ENCODE measurements at places on chromosomes 3 and 15.

- no peak for DNase-seq
Observed at GRCh38 chr3:4270720-4271119, 32.4 kb upstream of the SETMAR start.

DNA sequence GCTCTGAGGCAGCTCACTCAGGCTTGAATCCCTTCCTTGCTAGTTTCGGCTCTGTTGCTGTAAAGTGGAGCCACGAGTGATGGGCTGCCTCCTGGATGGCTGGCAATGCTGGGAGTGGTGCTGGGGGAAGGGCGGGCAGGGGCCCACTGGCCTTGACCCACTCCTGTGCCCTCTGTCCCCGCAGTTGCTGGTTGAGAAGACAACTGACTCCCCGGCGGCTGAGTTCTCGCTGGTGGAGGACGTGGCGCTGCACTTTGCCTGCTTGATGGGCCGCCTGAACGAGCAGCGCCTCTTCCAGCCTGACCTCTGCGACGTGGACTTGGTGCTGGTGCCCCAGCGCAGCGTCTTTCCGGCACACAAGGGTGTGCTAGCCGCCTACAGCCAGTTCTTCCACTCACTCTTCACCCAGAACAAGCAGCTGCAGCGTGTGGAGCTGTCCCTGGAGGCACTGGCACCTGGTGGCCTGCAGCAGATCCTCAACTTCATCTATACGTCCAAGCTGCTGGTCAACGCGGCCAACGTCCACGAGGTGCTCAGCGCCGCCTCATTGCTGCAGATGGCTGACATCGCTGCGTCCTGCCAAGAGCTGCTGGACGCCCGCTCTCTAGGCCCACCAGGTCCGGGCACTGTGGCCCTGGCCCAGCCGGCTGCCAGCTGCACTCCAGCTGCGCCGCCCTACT, 4.7 kb downstream of the ZBTB47 start:
- DNase-seq = no peak

DNA sequence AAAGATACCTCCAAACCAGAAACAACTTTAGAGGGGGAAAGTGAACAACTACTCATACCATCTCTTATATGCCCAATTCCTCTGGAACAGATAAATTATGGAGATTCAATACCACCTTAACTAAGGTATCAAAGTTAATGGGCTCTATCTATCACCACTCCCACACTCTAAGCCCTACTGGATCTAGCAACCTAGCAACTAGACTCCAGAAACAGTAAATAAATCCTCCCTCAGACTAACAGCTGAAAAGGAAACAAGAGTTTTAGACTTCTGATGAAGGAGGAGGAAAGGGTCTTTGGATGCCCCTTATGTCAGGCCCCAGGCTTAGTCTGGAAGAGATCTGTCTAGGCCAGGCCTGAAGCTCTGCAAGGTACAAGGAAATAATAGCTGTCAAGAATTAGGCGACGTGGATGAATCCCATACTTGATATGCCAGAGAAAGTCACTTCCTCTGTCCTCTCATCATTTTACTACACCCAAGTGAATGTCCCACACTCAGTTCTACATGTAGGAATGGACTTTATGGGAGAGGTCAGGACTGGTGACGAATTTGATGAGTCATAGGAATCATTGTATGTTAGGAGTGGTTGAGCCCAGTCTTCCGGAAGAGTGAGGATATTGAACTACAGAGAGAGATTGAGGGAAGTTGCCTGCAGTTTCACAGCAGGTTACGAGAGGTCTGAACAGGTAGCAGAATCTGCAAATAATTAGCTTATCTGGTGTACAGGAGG, 113.8 kb downstream of the AKAP13 start:
- DNase-seq = peak; percentile 93

DNA sequence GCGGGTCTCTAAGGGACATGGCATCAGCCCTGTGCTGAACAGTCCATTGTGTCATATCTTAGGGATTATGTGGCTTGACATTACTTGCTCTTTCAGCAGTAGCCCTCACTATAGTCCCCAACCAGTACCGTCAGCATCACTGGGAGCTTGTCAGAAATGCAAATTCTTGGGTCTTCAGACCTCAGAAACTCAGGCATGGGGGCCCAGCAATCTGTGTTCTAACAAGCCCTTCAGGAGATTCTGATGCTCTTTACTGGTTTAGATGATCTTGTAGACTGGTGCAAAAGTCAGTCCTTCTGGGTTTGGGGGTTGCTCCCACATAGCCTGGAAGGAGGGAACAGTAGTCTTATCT, 39.0 kb upstream of the TRAK1 start:
- DNase-seq = no peak

- no peak for DNase-seq
Observed at GRCh38 chr3:40713306-40713705, 188.5 kb downstream of the ZNF621 start.

DNA sequence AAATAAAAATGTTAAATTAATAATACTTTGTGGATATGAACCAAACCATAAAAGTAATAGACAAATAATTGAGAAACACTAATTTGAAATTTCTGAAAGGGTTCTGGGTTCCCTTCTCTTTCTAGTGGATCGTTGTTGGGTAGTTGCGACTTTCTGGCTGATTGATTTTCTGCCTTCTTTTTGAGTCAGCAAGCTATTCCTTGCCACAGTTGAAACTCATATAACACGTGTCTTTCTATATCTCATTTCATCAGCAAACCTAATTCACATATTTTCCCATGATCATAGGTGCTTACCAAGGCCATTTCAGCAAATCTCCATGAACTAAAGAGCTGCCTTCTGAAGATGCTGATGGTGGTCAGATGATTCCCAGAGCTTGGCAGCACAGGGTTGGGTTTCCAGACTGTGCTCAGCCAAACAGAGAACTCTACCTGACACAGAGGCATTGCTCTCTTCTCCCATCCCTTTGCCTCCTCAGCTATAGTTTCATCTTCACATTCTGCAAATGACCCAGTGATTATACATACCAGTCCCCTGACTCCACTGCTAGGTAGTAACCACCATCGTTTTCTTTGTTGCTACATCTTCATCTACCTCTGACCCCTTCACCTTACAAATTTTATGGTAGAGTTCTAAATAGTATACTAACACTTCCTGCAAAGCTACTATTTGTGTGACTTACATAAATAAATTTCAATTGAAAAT, 383.9 kb upstream of the DPH6 start:
- no peak for DNase-seq

- peak; percentile 46 for DNase-seq
Observed at GRCh38 chr15:65132878-65133547, 595 bp downstream of the PDCD7 start.

DNA sequence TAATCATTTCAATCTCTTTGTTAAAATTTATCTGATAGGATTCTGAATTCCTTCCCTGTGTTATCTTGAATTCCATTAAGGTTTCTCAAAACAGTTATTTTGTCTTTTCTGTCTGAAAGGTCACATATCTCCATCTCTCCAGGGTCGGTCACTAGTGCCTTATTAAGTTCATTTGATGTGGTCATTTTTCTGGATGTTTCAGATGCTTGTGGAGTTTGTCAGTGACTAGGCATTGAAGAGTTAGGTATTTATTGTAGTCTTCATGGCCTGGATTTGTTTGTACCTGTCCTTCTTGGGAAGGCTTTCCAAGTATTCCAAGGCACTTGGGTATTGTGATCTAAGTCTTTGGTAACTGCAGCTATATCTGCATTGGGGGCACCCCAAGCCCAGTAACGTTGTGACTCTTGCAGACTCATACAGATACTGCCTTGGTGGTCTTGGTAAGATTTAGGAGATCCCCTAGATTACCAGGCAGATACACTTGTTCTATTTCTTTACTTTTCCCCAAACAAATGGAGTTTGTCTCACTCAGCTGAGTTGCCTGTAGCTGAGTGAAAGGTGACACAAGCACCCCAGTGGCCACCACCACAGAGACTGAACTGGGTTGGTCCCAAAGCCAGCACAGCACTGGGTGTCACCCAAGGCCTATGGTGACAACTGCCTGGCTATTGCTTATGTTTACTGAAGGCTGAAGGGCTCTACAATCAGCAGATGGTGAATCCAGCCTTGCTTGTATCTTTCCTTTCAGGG, 18.9 kb upstream of the SLC27A2 start:
- DNase-seq = peak; percentile 79

DNA sequence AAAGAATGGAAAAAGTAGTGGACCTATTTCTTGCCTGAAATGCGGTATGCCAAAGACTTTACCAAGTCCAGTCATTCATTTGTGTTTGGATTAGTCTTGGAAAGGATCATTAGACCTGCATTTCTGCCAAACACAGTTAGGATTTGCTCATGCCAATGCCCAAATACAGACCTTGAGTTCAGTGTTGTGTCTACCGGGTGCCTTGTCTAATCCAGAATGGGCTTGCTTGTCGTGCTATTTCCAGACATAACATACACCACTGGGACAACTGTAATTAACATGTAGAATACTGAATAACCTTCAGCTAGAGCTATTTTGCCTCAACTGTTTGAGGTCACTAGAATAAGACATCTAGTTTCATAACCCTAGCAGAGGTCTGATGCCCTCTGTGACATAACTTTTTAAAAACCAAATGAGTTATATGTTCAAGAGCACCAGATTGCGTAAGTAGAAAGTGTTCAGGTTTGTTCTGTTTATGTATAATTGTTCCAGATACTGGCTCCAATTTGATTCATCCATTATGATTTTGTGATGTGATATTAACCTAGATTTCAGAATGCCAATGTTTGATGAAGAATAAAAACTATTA, 145.3 kb upstream of the DPH6 start:
- DNase-seq = no peak

- peak; percentile 29 for DNase-seq
Observed at GRCh38 chr3:117820658-117821299, 1111.2 kb downstream of the TUSC7 start.

Measured in EL (cell line).